Stimulated activated CD8-positive, alpha-beta memory T cell treated with anti-CD3 and anti-CD28 coated beads, Interleukin-4, amount 100 ng/mL, for 1 hour (primary cell): ENCODE measurements at places on chromosomes 7 and 10.

- no peak for DNase-seq
These were observed 624.2 kb downstream of the ACTR3B start for GRCh38 chr7:153383781-153384180.

DNA sequence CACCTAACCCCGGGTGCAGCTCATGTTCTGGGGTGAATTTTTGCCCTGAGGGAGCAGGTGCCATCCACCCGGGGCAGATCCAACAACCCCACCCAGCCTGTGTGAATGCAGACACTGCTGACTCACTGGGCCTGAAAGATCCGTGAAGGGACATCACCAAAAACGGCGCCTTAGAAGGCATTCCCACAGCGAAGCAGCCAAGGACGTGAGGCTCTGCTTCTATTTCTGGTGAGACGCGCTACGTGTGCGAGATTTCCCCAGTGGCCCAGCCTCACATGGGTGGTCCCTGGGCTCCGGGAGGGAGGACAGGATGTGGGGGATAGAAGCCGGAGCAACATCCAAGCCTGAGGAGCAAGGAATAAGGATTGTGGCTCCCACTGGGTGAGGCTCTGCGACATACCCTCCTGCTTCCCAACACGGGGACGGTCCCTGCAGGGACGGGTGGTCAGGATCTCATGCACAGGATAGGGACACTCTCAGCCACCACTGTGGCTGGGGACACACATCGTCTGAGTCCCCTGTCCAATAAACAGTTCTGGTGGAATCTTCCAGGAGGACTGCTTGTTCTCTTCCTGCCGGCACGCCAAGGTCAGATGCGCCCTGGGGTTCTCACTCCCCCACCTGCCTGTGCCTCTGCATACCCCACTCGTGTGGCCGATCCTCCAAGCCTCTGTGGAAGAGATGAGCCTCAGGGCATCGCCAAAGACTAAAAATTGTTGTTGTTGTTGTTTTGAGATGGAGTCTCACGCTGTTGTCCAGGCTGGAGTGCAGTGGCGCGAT is 70.2 kb downstream of the ZRANB1 start:
- DNase-seq, result no peak

GRCh38 chr10:6729861-6730344 is 149.8 kb upstream of the PRKCQ start:
- no peak for DNase-seq

DNA sequence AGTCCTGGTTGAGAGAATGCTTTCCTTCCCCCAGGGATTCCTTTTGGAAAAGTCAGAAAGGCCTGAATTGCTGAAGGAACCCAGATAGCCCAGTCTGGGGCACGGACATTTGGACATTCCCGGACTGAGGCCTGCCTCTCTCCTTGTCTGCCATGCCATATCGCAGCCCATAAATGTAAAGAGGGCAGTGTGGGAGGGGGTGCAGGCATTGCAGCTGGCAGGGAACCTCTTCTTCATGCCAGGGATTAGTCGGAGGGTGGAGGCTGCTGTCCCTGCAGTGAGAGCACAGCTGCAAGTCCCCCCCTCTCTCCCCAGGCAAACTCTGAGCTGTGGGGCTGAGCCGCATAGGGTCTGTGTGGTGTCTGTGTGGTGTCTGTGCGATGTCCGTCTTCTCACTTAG is 486.0 kb upstream of the MKI67 start:
- DNase-seq, result no peak

- DNase-seq, result no peak
These were observed 14.8 kb downstream of the MYL10 start for GRCh38 chr7:101614098-101614938.

- no peak for DNase-seq
These were observed 86.7 kb downstream of the ZNF33B start for GRCh38 chr10:42551582-42552187.

- DNase-seq, result no peak
These were observed 26.5 kb upstream of the TRIL start for GRCh38 chr7:28984631-28985030.

DNA sequence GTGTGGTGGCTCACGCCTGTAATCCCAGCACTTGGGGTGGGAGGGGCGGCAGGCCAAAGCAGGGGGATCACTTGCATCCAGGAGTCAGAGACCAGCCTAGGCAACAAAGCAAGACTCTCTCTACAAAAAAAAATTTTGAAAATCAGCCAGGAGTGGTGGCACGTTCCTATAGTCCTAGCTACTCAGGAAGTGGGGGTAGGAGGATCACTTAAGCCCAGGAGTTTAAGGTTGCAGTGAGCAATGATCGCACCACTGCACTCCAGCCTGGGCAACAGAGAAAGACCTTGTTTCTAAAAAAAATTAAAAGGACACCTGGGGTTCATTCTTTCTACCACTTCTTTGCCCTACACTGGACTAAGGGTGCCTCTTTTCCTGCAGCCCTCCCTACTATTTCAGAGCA is 15.1 kb downstream of the WAPL start:
- DNase-seq, result no peak

GRCh38 chr7:25314731-25315267 is 86.5 kb upstream of the NPVF start:
- DNase-seq, result no peak

GRCh38 chr10:114173603-114173920 is 441 bp downstream of the CCDC186 start:
- DNase-seq, result no peak

GRCh38 chr10:2463316-2463715 is 604.0 kb upstream of the PFKP start:
- no peak for DNase-seq

DNA sequence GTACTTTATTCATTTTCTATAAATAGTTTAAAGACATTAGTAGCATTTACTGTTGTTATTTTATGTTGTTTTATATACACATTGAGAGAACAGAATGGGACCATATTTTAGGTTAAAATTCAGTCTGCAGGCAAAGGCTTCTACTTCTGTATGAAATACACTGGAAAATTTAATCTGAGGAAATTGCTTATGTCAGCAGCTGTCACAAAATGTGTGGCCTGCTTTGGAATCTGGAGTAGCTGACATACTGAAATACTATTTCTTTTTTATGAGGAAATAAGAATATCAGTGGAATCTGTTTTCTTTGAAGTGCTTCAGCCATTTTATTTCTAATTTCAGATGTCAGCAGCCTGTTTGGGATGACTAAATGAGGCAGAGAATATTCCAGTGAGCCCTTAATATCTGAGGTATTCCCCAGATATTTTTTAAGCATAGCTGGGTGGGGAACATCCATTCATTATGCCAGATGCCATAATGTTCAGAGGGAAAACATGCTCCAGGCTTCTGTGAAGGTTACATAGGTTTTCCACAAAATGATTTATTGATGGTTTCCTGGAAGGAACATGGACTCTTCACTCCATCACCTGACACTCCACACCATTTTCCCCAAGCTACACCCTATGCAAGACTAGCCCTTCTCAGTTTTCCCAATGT is 267.1 kb downstream of the ARL4A start:
- DNase-seq, result no peak

- DNase-seq, result no peak
These were observed 57.9 kb downstream of the ZNF438 start for GRCh38 chr10:30973737-30974136.

DNA sequence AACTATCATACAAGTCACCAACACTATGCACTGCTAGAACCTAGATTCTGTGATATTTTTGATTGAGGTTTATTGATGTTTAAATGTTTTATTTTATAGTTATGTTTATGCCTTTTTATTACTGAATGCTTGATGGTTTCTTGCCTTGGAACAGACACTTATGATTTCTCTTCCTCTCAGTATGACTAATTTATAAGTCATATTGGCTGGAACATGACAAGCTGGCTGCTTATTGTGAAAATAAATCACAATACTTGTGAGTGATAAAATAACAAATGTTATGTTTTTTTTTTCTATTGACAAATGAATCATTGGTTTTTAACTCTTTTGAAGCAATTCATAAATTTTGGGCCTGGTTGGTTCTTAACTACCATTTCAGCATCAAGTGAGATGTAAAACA is 142.0 kb upstream of the MALRD1 start:
- no peak for DNase-seq

GRCh38 chr10:16742165-16742960 is 74.9 kb downstream of the RSU1 start:
- no peak for DNase-seq

DNA sequence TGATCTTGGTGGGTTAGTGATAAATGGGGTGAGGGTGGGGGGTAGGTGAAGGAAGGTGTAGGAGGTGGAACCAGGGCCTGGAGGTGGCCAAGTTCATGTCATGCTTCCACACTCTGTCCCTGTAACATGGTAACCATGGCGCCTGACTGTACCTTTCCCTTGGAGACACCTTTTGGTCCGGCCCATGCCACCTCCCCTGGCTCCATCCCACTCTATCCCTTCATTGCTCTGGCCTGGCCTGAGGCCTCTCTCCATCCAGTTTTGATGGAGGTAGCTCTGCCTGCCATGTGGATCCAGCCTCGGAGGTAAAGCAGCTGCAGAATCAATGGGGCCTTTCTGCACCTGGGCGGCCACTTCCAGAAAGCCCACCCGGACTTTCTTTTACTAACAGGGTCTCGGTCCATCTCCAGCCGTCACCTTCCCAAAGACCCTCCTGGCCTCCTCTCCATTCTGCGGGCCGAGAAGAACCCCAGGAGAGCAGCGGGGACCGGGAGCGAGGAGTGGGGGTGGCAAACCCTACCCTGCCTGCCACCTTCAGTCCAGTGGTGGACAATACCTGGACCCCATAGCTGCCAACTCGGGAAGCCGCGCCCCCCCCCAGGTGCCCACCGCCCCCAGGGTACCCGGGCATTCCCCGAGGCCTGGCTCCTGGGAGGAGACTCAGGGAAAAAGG is 504 bp upstream of the TRRAP start:
- DNase-seq, result no peak

GRCh38 chr10:29202386-29202940 is 86.4 kb upstream of the LYZL1 start:
- DNase-seq, result no peak

DNA sequence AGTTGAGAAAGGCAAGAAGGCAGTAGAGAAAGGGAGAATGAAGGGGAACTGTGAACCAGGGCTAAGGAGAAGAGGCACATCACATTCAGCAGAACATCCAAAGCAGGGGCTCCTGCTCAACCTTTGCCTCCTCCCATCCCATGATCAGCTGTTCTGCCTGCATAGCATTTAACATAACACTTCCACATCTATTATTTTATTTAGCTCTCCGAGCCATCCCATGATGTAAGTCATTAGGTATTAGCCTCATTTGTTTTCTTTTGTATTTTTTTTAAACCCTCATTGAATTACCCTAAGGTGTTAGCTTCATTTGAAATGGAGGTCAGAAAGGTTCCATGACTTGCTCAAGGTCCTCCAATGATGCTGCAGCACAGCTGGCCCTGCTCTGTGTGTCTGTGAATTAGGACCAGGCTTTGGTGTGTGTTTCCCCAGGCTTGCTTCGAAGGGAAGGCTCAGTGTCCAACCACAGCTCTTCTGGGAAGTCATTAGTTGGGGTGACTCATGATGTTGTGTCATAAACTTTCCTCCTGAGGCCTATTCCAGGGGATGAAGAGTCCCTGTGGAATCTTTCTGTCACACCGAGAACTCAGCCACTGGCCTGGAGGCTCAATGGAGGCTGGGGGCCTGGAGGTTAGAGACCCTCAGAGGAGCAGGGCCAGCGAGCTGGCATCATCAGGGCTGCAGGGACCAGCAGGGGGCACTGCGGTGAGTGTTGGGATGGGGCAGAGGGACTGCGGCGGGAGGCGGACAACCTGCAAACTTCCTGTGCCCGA is 16.5 kb downstream of the NPFFR1 start:
- DNase-seq, result no peak

GRCh38 chr7:155372782-155373358 is 75.2 kb downstream of the INSIG1 start:
- DNase-seq, result no peak

GRCh38 chr10:71312811-71313789 is 6.0 kb upstream of the SLC29A3 start:
- no peak for DNase-seq

GRCh38 chr7:104415700-104416099 is 87.3 kb downstream of the LHFPL3 start:
- no peak for DNase-seq

DNA sequence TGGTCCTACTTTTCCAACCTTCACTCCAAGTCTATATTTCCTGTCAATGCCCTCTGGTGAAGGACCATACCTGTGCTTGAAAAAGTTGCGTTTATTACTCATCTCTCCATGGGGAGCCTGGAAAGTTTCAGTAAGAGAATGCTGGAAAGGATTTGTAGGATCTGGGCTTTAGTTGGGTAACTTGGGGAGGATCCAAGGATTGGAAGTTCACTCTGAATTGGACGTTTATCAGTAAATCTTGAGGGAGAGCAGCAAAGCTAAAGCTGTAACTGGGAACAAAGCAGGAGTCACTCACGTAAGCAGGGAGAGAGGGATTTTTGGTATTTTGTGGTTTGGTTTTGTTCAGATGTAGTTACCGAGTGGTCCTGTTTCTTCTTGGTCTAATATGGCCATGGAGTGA is 51.4 kb upstream of the NPVF start:
- no peak for DNase-seq

GRCh38 chr10:12625393-12626023 is 276.2 kb downstream of the CAMK1D start:
- DNase-seq, result no peak

DNA sequence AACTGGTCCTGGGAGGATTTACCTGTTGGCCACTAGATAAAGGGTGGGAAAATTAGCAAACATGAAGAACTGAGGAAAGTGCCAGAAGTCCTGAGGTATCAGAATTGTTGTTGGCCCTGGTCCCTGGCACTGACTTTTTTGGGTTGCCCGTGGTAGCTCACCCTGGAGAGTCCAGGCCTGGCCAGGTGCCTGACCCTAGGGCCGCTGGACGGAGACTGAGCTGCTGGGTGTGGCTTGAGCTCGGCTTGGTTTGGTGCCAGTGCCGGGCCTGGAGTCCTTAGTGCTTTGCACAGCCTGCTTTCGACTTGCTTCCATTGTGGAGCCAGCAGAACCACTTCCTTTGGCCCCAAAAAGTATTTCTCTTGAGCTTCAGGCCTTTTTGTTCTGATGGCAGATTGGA is 12.9 kb downstream of the MDH2 start:
- no peak for DNase-seq

GRCh38 chr7:41448104-41448503 is 254.8 kb downstream of the INHBA start:
- DNase-seq, result no peak

- DNase-seq, result no peak
These were observed 77.1 kb upstream of the TRIL start for GRCh38 chr7:29035044-29035740.

GRCh38 chr10:129445436-129446182 is 21.4 kb upstream of the MGMT start:
- no peak for DNase-seq

- DNase-seq, result no peak
These were observed at the start of gene C1QL3 for GRCh38 chr10:16521311-16522016. Gene C1QL3, minus strand, starts transcription at chr10:16521879. Its CDS starts 814 bp downstream, at chr10:16521065.

DNA sequence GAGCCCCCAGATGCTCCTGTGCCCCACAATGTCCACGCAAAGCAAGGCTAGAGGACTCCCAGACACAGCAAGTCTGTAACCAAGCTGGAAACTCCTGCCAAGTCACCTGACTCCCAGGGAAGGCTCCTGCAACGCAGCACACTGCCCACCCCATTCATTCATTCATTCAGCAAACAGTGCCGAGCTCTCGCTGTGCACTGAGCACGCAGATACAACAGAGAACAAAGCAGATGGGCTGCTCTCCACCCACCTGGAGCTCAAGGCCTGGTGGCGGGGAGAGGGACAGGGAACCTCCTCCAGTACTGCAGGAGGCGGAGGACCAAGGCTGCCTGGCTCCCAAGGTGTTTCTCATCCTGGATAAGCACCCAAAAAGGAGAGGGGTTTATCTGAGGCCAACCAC is 8.6 kb downstream of the KCNH2 start:
- no peak for DNase-seq
